CD4-positive, alpha-beta T cell (primary cell): ENCODE measurements at places on chromosomes 13 and 19.
A peak's percentile ranks its signal among the peaks of the same experiment; 100 is the strongest.

- no peak for DNase-seq
Measured at GRCh38 chr13:71877256-71877653, 10.3 kb upstream of the DACH1 start.

DNA sequence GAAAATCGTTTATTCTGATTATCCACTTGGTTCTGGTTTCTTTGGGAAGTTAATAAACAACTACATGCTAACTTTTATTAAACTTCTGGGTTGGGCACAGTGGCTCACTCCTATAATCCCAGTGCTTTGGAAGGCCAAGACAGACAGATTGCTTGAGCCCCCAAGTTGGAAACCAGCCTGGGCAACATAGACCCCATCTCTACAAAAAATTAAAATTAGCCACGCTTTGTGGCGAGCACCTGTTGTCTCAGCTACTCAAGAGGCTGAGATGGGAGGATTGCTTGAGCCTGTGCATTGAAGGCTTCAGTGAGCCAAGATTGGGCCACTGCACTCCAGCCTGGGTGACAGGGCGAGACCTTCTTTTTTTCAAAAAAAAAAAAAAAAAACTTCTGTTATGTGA lies 21.7 kb downstream of the GPR180 start:
- DNase-seq: no peak

- DNase-seq: peak; percentile 95
Measured at GRCh38 chr19:9796113-9796773, 22.6 kb downstream of the FBXL12 start.

DNA sequence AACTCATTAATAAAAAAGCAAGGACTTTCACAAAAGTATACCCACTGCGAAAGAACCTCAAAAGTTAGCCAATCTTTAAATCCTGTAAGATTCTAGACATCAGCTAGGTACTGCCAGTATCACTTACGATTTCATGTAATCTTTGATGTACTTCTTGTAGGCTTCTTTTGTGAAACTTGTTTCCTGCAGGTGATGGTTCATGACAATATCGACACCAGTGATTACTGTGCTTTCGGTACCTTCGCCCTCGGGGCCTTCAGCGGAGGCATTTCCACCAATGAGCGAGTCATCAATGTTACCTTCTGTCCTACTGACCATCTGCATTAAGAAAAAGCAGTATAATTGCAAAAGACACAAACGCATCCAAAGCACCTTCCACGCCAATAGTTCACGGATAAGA lies 1.1 kb downstream of the TPT1 start:
- DNase-seq: peak; percentile 17

DNA sequence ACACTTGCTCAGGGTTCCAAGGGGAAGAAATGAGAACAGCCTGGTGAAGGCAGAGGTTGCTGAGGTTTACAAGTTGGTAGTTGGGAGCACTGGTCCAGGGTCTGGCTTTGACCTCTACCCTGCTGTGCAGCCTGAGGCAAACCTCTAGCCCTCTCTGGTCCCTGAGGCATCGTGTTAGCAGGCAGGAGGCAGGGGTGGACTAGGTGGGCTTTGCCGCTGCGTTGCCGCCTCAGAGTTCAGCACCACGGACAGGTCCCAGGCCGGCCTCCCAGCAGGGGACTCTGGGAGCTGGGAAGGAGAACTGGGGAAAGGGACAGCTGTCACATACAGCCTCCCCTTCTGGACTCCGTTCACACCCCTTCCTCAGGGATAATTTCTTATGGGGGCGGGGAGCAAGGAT lies 3.1 kb downstream of the NCAN start:
- peak; percentile 37 for DNase-seq

GRCh38 chr13:34816245-34816884 lies 125.7 kb upstream of the NBEA start:
- DNase-seq: no peak

DNA sequence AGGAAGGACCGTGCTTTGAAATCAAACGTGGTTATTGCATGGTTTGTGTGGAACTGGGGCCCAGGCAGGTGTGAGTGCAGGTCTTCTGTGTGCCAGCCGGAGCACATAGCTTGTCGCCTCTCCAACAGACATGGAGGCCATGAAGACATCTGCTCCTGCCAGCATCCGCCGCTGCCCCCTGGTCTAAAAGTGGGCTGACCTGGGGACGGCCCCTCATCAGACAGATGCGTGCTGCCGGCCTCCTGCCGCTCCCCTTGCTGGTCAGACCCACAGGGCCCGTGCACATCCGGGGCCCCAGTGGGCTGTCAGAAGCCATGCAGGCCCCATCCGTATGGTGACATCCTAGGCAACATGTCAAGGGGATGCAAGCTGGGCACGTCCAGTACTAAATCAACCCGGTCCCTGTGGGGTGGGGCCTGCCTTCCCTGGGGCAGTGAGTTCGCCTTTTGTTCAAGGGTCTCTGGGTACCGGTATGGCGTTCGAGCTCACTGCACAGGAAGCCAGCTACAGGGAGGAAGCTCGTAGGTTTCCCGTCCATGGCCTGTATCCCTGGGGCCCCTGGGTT lies 88.0 kb upstream of the MCF2L start:
- no peak for DNase-seq
